ENCODE measurements at places on chromosomes 13 and 19. TPM values are rescaled to one million over a fixed set of nuclear protein-coding genes. Genes with fewer than 3 reads are reported as not detected.

Gene ACP7
- polyA plus RNA-seq, result not detected

DNA sequence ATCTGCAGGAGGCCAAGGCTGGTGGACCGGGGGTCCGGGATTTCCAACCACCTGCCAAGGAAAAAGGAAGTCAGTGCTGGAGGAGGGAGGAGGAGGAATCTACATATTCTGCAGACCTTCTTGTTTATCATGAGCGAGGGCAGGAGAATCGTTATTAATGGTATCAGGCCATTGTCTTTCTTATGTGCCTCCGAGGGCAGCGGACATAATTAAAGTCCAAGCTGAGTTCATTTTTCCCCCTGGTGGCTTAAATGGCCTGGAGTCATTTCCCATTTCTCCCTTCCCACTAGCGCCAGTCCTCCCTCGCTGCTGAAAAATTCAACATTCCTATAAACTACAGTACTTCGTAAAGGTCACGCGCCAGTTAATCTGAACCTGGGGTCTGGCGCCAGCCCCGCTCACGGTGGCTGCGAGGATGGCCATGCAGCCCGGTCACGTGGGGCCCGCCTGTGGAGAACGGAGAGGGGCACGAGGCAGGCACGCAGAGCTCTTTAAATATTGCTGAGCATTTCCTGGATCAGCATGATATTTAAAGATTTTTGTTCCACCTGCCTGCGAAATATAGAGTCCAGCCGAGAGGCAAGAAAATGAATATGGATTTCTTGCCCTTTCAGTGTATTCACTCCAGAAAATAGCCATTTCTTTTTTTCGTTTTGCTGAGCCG is 85.2 kb upstream of the PCDH8 start:
- no peak for DNase-seq

GRCh38 chr13:44974056-44974793 is 15.0 kb downstream of the NUFIP1 start:
- DNase-seq, result peak; percentile 76

- no peak for DNase-seq
Measured at GRCh38 chr13:54029720-54030119, 1001.1 kb downstream of the OLFM4 start.

GRCh38 chr13:49272296-49272695 is 24.6 kb downstream of the CDADC1 start:
- DNase-seq, result no peak

Measured in right cardiac atrium (tissue), 5 donors.